ENCODE measurements at places on chromosomes 3 and 15.

GRCh38 chr15:22939652-22940061 lies 40.5 kb downstream of the CYFIP1 start:
- no peak for ATAC-seq

DNA sequence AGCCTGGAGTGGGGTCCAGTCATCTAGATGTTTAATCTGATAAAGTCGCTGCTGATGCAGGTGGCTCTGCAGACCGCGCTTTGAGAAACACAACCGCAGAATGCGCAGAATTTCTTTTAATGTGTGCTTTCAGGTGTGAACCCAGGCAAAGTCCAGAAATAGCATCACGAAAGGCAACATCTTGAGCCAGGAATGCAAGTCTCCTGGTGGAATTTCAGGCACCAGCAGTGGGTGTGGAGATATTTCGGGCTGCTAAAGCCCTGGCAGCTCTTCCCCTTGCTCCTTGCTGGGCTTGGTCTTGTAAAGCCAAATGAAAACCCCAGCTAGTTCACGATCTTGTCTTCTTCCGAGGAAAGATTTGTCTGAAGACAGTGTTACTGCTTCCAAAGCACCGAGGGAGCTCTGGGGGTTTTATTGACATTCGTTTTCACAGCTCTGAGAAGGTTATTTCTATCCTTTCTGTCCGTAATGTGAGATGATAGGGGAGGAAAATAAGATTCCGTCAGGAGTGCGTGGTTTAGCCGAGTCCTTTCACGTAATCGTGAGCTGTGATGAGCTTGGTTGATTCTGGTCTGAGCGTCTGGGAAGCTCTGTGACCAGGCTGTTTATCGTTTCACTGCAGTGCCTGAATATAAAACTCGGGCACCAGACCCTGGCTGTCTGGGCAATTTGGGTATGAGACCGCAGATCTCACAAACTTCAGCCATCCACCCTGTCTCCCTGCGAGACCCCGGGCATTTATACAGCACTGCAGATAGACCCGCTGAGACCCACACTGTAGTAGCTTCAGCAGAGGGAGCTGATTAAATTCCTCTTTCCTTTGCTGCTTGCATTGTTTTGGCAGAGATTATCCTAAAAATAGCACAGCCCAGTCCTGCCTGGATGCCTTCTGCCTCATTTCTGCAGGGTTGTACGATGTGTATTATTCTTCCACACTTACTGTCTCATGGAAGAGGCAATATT lies 67.0 kb upstream of the SLC25A26 start:
- peak; percentile 89 for ATAC-seq

- peak; percentile 44 for ATAC-seq
These were observed 6.6 kb downstream of the XYLB start for GRCh38 chr3:38353151-38353550.

- ATAC-seq = no peak
These were observed 71.7 kb upstream of the TTC14 start for GRCh38 chr3:180530276-180530675.

- ATAC-seq = no peak
These were observed 412.9 kb upstream of the GRM7 start for GRCh38 chr3:6448011-6448410.

DNA sequence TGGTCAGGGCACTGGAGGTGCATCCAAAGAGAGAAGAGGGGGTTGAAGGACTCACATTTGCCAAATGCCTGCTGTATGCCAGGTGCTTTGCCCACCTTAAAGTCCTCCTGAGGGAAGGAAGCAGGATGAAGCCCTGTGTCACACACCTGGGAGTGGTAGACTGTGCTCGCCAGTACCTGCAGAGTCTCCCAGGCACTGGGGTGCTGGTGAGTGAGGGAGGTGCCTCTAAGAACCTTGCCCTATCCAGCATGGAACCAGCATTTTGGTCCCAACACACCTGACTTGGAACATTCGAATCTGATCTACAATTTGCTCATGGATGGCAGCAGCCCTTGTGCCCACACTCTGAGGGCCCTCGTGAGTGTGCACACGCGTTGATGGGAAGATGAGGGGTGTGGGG lies 76.7 kb downstream of the SEC22A start:
- ATAC-seq = no peak

DNA sequence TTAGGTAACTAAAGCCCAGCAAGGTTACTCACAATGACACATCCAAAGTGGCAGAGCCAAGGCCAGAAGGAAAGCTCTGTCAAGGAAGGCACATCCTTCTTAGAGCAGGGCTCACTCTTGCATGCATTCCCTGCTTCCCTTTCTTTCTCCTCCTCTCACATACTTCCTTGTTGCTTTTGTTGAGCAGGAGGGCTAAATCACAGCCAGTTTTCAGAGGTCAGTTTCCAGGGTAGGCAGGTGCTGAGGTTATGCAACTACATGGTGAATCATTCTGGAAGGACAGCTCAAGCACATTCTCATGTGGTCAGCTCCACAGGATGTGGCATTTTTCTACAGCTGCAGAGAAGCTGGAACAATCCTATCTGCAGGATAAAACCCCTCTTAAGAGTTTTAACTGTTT lies 275.6 kb downstream of the ZNF621 start:
- no peak for ATAC-seq

- peak; percentile 53 for ATAC-seq
These were observed 630 bp downstream of the SNRK start for GRCh38 chr3:43286841-43287499.

GRCh38 chr3:110077093-110077492 lies 739.7 kb upstream of the DPPA4 start:
- ATAC-seq = no peak

DNA sequence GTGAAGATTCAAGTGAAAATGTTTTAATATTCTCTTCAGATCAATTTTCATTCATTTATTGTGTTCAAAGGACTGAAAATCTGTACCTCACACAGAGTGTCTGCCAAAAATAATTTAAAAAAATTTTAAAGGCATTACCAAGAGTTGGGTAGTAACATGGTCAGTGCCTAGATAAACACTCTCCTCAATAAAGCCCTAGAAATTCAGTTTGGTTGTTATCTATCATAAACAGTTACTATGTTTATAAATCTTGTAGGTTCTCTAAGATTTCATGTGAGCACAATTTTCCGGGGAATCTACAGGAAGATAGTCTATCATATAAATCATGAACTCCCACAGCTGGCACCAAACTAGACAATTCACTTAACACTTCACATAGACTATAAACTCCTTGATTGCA lies 128.6 kb downstream of the GSK3B start:
- no peak for ATAC-seq

DNA sequence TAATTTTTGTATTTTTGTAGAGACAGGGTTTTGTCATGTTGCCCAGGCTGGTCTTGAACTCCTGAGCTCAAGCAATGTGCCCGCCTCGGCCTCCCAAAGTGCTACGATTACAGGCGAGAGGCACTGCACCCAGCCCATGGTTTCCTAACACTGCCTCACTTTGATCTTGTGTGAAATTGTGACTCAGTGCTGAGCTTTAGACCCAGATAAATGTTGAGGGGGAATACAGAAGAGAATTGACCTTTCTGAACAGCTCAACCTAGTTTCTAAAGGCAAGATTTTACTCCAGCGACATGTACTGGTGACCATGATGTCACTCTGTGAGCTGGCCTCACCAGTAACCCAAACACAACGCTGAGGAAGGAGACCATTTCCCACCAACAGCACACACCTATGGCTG lies 73.5 kb downstream of the ATP1B3 start:
- no peak for ATAC-seq

- ATAC-seq = no peak
These were observed 69.1 kb downstream of the SEC22A start for GRCh38 chr3:123270818-123271217.

- ATAC-seq = no peak
These were observed 38.9 kb downstream of the TFG start for GRCh38 chr3:100748220-100748619.

GRCh38 chr3:100149130-100149529 lies 34.8 kb upstream of the FILIP1L start:
- no peak for ATAC-seq

DNA sequence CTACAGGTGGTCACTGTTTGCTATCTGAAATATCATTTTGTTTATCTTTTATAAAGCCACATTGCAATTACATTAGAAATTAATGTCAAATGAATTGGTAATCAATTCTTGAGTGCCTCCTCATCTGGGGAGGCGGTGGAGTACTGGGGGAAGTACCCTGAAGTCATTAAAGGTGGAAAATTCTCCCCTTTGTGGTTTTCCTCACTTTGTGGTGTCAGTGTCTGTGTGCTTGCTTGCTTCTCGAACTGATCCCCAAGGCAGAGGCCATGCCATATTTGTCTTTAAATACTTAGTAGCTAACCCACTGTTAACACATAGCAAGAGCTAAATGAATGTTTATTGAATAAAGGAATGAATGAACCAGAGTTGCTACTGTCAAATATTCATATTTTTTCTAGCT lies 40.5 kb upstream of the CCK start:
- ATAC-seq = no peak

DNA sequence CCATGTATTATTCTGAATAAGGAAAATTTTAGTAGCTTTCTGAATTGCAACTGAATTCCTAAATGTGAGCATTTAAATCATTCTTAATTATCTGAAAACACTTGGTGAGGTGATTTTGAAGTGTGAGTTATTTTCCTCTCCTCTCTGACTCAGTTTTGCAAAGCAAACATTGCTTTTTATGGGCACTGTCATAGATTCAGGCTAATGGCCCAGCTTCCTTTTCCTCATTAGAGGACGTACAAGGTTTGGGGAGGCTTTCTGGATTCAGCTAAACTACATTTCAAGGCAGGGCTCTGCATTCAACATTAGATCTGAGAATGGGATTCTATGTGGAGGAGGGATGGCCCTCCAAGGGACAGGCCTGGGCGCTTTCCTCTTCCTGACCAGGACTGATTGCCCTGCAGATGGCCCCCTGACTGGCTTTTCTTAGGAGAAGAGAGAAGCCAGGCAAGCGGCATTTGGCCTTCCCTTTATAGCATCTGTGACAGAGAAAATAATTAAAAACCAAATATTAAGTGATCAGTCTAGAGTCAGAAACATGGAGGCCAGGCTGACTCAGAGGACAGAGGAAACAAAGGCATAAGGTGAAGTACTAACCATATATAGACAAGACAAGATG lies 53.0 kb upstream of the STXBP5L start:
- no peak for ATAC-seq

DNA sequence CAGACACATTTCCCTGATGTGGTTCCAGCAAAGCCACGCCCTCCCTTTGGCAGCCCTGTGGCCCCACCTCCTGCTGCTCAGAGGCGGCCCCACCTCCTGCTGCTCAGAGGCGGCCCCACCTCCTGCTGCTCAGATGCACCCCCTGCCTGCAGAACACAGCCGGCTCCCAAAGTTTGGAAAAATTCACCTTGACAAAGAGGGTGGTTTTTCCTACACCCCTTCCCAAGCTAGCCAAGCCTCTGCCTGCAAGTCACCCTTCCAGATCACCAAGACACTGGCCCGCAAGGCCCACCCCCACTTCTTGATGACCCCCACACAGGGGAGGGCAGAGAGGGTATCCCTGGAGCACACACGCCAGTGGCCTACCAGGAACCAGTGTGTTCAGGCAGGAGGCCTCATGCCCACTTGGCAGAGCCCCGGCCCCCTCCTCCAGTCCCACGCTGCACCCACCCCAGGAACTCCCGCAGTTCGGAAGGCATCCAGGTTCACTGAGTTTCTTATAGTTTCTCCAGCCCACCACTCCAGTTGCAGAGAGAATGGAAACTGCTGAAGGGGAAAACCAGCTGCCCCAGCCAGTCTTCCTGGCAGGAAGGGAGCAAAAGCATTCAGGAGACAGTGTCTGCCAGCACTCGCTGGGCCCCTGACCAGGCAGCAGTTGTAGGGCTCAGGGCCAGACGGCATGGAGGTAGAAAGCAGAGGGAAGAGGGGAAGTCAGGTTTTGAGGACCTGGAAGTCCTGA lies 2.3 kb upstream of the HAPLN3 start:
- peak; percentile 90 for ATAC-seq

- no peak for ATAC-seq
These were observed 74.7 kb upstream of the SH3GL3 start for GRCh38 chr15:83372434-83372891.

DNA sequence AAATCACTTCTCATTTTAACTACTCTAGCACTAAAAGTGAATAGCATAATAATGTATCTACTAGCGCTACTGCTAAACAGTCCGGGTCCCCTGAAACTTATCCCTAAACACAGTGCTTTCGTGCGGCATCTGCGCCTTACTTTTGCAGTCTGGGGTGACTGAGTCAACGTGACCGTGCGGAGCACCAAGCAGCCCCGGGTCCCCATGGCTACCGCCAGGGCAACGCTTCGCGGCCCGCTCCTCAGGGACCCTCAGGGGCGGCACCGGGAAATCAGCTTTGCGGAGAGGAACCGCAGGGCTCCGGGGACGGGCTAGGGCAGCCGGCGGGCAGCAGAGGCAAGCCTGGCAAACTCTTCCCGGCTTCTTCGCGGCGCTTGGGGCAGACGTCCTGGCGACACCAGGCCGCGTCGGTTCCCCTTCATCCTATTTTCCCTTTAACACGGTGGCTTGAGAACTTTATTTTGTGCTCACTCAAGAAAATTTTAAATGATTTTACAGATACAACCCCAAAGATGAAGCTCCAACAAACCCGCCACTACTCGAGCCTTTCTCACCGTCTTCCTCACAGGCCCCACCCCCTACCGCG lies 757 bp upstream of the DIPK2A start:
- ATAC-seq = peak; percentile 16

GRCh38 chr3:22714749-22715148 lies 488.4 kb upstream of the UBE2E2 start:
- ATAC-seq = no peak

DNA sequence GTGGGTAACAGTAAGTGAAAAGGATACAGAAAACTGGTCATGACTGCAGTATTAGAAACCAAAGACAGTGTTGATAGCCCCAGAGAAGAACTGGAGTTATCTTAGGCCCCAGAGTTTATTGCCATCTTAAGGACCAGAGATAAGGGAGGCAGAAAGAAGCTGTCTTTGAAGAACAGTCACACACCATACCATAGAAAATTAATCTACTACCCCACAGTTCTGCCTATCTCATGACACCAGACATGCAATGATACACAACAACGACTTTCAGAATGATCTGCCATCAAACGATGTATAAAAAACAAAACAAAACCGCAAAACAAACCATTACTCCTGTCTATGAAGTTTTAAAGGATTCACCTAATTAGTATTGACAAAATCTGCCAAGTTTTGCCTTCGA lies 9.6 kb downstream of the CPOX start:
- ATAC-seq = no peak

DNA sequence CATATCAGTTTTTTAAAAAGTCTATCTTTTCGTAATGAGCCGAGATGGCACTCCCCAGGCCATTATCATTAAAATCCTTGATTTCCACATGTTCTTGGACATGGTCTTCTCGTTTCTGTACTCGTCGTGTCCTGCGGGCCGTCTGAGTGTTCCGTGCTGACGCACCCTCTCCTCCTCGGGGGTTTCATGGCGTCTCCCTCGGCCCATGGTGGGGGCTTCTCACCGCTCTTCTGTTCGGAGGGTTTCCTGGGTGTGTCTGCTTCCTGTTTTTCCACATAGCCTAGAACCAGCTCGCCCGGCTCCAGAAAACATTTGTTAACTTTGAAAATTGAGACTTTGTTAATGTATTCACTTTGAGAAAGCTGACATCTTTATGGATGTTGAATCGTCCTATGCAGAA lies 92.7 kb downstream of the VGLL4 start:
- ATAC-seq = no peak

DNA sequence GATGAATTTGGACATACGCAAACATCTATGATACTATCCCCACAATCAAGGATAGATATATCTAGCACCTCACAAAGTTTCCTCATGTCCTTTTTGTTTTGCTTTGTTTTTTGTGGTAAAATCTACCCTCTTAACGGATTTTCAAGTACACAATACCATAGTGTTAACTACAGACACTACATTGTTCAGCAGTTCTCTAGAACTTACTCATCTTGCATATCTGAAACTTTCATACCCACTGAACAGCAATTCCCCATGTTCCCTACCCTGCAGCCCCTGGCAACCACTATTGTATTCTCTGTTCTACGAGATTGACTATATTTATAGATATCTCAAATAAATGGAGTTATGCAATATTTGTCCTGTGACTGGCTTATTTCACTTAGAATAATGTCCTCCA lies 58.1 kb upstream of the TJP1 start:
- no peak for ATAC-seq
